Natural killer cell (primary cell): ENCODE measurements at places on chromosomes 7 and 10.

DNA sequence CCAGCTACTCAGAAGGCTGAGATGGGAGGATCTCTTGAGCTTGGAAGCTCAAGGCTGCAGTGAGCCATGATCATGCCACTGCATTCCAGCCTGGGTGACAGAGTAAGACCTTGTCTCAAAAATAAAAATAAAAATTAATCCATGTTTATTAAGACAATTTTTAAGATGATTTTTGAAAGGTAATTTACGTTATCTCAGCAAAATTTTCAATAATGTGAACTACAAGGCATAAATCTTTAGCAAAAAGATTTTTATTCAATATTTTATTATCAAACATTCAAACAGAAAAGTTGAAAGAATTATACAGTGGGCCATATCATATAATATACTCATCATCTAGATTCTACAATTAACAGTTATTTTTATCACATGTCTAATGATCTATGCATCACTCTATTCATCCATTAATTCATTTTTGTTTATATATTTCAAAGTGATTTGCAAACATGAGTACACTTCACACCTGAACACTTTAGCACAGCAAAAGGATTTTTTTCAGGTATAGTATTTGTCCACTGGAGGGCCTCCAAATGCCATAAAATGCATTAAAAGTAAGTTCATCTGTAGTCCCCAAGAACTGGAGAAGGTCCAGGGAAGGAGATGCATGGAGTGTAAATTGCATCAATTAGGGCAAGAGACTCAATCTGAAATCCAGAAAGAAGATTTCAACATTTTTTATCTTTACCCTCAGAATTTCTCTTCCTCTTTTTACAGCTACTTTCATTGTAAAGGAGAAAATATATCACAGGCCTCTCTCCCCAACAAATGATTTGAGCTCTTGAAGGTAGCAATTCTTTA is 38.6 kb upstream of the RSBN1L start:
- no peak for DNase-seq

- DNase-seq = no peak
Measured at GRCh38 chr7:3349126-3349525, 48.1 kb downstream of the SDK1 start.

DNA sequence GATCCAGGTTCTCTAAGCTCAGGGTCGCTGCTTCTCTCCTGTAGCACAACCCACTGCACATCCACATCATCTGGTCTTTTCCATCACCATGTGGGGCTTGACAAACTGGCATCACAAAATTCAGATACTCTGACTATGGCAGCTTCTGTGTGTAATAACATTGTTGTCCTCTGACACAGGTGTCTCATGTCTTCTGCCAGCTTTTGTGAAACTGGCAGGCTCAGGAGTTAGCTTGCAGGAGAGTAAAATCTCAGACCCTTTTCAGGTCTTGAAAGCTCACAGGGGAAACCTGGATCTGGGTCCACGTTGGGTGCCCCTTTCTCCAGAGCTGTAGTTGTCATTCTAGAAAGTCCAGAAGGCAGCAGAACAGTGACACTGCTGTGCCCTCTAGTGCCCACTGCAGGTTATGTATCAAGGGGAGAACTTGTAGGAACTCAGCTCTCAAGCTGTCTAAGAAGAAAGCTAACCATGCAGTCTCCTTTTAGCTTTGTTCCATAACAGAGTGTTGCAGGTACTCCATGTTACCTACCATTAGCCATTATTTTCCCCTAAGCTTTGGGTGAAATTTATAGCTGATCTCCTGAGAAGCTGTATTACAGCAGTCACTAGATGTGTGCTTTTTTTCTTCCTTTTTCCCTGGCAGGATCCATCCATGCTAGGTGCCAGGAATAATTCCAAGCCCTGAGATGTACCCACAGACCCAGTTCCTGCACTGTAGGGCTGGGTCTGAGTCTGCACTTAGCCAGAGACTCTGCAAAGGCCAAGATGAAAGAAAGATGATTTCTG is 102.7 kb downstream of the ZNF248 start:
- no peak for DNase-seq

- no peak for DNase-seq
Measured at GRCh38 chr10:119723624-119724023, 2.2 kb upstream of the INPP5F start.

DNA sequence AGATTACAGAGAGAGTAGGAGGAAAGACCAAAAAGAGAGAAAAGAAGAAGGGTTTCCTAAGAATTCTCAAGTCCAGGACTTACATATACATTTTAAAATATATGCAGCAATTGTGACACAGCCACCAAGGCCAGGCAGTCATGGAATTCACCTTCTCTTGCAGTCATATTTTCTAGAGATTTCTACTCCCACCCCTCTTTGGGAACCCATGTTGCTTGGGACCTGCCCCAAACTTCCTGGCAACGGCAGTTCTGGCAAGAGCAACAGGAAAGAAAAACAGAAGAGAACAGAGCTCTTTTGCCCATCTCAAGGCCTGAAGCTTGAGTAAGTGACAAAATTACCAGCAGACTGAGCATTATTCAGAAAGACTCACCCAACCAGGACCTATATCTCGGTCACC is 128.3 kb upstream of the ASAH2 start:
- DNase-seq = no peak

- DNase-seq = no peak
Measured at GRCh38 chr7:45435131-45435530, 139.0 kb upstream of the ADCY1 start.

- DNase-seq = no peak
Measured at GRCh38 chr7:11458736-11459483, 373.1 kb downstream of the THSD7A start.

DNA sequence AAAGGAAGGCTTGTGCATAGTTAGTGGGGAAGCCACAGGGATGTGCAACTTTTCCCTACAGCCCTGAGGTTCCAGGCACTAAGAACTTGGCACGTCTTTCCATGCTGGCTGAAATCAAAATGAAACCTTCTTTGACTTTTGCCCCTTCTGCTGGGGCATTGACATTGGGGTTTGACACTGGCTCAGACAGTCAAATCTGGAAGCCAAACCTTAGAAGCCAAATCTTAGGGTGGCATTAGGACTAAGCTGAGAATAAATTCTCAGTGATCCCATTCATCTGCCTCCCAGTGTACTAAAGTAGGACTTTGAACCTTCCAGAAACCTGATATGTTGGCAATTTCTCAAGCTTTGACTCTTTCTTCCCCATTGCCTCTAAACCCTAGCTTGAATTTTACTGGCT is 31.3 kb upstream of the INSYN2A start:
- DNase-seq = no peak

GRCh38 chr10:128744811-128745305 is 618.6 kb upstream of the MKI67 start:
- DNase-seq = no peak

- no peak for DNase-seq
Measured at GRCh38 chr7:99557940-99558305, 519 bp upstream of the ZNF655 start.

DNA sequence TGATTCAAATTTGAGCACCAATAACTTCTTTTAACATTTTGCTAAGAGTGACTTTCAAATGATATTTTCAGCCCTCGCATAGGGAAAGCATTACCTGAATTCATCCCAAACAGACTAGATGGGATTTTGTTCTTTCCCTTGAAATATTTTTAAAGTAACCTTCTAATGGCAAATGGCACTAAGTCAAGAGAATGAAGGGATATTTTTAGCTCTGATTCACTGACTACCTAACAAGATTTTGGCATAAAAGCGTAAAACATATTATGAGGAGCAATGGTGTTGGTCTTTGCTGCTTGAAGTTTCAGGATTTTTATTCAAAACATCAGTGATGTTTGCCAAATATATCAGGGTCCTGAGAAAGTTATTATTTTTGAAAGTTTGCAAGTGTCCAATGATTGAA is 290.3 kb downstream of the CDK14 start:
- no peak for DNase-seq

GRCh38 chr7:156017431-156017830 is 205.2 kb upstream of the SHH start:
- DNase-seq = no peak

- DNase-seq = no peak
Measured at GRCh38 chr10:98415731-98416119, 743 bp upstream of the PYROXD2 start.

- DNase-seq = no peak
Measured at GRCh38 chr10:103232772-103233488, 12.8 kb upstream of the RPEL1 start.

DNA sequence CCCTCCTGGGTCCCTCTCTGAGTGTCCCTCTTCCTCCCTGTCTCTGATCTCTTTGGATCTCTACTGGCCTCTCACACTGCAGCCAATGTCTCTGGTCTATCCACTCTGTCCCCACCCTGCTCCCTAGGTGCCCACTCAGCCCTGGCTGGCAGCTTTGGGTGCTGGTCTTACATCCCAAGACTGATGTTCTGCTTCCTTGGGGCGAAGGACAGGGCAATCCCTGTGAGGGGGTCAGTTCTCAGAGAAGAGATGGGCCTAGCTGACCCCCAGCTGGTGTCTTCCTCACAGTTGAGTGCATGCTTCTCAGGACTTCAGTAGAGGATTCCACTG is 51.7 kb upstream of the CAMK2B start:
- no peak for DNase-seq

DNA sequence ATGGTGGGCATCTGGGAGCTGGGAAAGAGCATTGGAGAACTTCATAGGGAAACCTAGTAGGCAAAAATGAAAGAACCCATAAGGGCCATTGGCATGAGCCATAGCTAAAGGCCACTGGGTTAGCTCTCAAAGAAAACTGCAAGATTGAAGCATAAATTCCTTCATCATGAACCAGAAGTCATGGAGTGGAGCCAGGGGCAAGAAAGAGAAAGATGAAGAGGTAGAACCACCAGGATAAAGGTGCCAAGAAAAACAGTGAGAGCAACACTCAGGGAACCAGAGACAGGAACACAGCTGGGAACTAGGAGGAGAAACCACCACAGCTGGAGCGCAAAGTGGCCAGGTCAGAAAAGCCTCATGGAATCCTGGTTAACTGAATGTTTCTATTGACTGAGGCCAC is 11.5 kb upstream of the SGMS1 start:
- DNase-seq = no peak

GRCh38 chr7:133528796-133529195 is 275.9 kb downstream of the EXOC4 start:
- DNase-seq = no peak

- no peak for DNase-seq
Measured at GRCh38 chr10:89029181-89029580, 38.6 kb downstream of the FAS start.
